ENCODE measurements at places on chromosomes 16 and 17. TPM values are rescaled to one million over a fixed set of nuclear protein-coding genes. Genes with fewer than 3 reads are reported as not detected.

TEKT1 gene
- not detected for total RNA-seq

ZNF597 gene
- 2.0 TPM for total RNA-seq

LHX1 gene
- total RNA-seq = not detected

C16orf96 gene
- total RNA-seq = 0.07 TPM

TOP2A gene
- 1.1 TPM for total RNA-seq

CACNG5 gene
- not detected for total RNA-seq

ASGR1 gene
- total RNA-seq = 0.30 TPM

ZG16 gene
- not detected for total RNA-seq

SPNS3 gene
- 1.0 TPM for total RNA-seq

ABCA8 gene
- total RNA-seq = 38.6 TPM

PLD6 gene
- 11.5 TPM for total RNA-seq

GCGR gene
- not detected for total RNA-seq

RNF222 gene
- not detected for total RNA-seq

OMG gene
- total RNA-seq = 0.32 TPM

PRSS36 gene
- 2.7 TPM for total RNA-seq

SLC35G3 gene
- total RNA-seq = not detected

HCRT gene
- total RNA-seq = not detected

ITPRIPL2 gene
- total RNA-seq = 12.3 TPM

CCDC200 gene
- not detected for total RNA-seq

SCPEP1 gene
- total RNA-seq = 90.0 TPM

RNF40 gene
- total RNA-seq = 49.3 TPM

HSD17B1 gene
- 1.4 TPM for total RNA-seq

HOXB5 gene
- total RNA-seq = not detected

DRC7 gene
- not detected for total RNA-seq

CIITA gene
- total RNA-seq = 12.2 TPM

SYT17 gene
- total RNA-seq = 0.64 TPM

ZNF747 gene
- total RNA-seq = 9.0 TPM

GPR142 gene
- total RNA-seq = 0.15 TPM

JMJD8 gene
- total RNA-seq = 49.0 TPM

DRC3 gene
- total RNA-seq = 1.5 TPM

USP6 gene
- 0.15 TPM for total RNA-seq

HP gene
- total RNA-seq = 80.3 TPM

ALOX15B gene
- not detected for total RNA-seq

MT1M gene
- 6.8 TPM for total RNA-seq

BRIP1 gene
- 0.35 TPM for total RNA-seq
